Stimulated activated effector memory CD8-positive, alpha-beta T cell treated with anti-CD3 and anti-CD28 coated beads, Interleukin-12 subunit alpha, Interleukin-12 subunit beta, amount 100 ng/mL, for 72 hours (primary cell): ENCODE measurements at places on chromosomes 11 and 22.

- no peak for DNase-seq
Measured at GRCh38 chr11:114142707-114143106, 83.2 kb downstream of the ZBTB16 start.

- DNase-seq, result no peak
Measured at GRCh38 chr11:74707602-74708510, 23.4 kb downstream of the CHRDL2 start.

DNA sequence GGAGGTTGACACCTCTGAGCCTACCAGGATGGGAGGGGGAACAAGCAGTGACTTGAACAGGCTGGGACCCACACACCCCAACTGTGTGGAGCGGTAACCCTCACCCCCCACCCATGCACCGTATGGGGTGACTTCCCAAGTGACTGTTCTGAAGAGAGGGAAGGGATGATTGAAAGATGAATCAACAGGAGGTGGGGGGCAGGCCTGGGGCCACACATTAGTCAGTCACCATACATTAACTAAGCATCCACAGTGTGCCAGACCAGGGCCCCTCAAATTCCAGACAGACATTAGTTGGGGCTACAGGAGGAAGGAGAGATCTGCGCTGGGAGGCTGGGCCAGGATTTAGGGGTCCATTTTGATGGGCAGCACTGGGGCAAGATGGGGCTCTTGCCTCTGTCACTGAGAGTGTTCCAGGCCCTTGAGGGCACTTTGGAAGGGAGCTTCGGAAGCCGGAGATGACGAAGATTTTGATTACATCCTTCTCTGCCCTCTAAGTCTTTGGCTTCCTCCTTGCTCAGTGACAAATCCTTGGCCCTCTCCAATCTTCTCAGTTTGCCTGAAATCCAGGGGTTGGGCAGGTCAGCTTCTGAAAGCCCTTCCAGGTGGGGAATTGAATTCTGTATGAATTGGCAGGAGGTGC is 966 bp downstream of the SMTN start:
- DNase-seq, result no peak

DNA sequence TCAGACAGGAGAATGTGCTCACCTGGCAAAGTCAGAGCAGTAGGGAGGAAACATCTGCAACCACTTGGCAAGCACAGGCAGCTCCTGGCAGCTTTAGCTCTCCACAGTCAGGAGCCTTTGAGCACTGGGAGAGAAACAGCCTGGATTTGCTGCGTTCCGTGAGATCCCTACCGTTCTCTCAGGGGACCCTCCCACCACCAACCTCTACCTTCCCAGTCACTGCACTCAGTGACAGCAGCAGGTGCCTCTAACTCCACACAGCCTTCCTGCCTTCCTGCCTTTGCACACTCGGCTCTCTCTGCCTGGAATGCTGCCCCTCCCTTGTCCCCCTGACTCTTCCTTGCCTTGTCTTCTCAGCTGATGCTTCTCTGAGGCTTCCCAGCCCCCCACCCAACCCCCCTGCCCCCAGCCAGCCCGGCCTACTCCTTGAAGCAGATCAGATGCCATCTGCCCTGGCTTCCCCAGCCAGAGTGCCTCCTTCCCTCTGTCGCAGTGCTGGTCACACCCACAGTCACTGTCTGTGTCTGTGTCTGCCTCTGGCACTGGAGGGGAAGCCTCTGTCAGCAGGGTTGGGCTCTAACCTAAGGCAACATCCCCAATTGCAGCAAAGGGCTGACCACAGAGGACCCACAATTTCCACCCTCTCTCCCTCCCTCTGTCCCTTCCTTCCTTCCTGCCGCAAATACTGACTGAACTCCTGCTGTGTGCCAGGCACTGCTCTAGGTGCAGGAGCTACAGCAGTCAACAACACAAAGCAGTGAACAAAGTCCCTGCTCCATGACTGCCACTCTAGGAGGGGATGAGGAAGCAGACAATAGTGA is 14.9 kb upstream of the TSKU start:
- no peak for DNase-seq

GRCh38 chr11:69670158-69670845 is 4.9 kb downstream of the LTO1 start:
- DNase-seq, result peak; percentile 75

- no peak for DNase-seq
Measured at GRCh38 chr22:44344407-44344806, 31.7 kb upstream of the SHISAL1 start.

DNA sequence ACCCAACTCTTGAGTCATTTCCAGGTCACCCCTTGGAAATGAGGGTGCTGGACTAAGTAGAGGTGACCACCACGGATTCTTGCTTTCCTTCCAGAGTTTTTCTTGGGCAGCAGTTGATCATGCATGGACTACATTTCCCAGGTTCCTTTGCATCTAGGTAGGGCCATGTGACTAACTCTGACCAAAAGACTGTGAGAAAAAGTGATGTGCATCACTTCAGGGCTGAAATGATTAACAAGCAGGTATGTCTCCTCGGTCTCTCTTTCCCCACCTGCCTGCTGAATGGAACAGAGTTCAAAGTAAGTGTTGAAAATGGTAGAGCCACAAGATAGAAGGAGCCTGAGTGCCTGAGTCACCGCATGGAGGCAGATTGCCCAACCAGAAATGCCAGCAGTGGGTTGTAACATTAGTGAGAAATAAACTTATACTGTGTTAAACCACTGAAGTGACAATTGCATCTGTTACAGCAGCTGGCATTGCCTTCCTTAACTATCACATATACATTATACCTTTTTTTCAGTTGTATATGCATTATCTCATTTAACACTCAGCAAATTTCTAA is 113.5 kb downstream of the MN1 start:
- DNase-seq, result no peak

DNA sequence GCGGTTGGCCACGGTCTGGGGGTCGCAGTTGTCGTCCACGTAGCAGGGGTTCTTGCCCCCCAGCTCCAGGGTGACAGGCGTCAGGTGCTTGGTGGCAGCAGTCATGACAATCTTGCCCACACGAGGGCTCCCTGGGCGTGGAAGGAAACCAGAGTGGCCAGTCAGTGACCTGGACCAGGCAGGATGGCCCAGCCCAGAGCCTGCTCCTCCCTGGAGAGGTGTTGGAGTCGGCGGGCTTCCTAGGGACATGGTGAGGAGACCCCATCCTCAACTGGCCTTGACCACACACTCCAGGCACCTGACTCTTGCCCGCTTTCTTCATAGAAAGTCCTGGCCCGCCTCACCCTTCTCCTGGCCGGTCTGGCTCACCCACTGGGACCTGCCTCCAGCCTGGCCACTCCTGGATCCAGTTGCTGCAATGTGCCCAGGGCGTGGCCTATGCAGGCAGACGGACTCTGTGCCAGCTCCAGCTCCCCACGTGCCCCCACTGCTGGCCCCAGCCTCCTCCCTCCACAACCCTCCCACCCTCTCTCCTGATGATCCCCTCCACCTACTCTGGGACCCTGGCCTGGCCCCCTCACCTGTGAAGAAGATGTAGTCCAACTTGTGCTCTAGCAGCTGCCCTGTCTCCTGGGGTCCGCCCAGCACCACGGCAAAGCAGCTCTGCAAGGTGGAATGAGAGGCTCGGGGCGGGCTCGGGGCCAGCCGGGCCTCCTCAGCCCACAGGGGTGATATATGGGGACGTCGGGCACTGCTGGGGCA is 8.7 kb downstream of the ALDH3B2 start:
- no peak for DNase-seq

DNA sequence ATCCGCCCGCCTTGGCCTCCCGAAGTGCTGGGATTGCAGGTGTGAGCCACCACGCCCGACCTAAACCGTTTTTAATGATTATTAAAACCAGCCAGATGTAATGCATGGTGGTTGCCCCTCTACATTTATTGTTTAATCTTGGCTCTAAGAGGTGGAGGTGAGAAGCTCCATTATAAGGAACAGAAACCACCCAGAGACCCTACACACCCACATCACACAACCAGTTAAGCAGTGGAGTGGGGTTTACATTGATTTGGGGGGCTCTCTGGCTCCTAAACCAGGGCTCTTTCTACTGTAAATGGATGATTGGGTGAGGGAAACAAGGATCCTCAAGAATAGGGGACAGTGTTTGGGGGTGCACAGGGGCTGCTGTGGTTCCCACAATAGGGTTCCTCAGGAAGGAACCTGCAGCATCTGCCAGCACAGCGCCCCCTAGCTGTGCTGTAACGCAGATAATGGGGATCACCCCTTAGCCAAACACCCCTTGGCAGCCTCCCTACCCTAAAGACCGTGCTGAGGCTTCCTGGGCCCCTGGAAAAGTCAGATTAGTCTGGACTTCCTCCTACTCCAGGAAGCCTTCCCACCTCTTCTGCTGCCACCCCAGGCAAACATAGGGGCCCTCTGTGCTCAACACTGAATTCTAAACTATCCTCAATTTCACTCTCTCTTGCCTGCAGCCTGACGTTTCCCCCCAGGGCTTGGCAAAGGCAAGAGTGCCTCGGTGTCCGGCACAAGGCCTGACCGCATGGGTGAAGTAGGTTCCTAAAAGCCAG is 2.4 kb downstream of the MPST start:
- peak; percentile 46 for DNase-seq

DNA sequence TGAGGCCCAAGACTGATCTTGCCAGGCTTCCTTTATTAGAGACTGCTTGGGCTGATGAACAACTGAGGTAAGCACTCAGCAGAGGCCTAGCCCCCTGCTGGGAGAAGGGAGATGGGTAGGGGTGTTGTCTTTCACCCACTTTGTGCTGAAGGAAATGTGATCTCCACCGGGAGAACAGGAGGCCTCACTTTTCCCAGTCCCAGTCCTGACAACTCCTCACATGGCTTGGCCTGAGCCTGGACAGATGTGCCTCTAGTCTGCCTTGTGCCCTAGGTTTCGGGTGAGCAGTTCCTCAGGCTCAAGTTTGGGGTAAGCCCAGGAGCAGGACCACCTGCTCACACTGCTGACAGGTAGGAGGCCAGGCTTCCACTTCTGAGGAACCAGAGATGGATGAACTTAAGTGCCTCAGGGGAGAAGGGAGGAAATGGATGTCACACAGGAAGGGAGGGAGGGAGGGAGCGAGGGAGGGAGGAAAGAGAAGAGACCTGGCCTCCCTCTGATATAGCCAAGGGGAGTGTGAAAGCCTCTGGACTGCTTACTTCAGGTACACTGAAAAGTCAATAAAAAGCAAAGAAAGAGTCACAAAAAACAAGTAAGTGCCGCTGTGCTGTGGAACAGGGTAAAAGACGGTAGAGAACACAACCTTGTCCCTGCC is 8.1 kb downstream of the CLPB start:
- no peak for DNase-seq

DNA sequence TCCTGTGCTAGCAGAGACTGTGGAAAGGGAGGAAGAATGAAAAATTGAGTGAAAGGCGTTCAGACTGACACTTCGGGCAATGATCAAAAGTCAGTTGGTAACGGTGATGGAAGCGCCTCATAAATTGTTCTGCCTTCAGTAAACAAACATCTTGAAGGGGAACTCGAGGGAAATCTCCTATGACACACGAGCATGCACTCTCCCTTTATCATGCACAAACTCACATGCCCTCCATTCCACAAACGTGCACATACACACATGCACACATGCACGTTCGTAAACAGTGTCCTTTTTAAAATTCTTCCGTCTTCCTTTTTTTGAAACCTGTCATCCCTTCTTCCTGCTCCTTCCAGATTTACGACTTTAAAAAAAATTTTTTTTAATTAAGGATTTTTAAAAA is 77.8 kb upstream of the TMEM45B start:
- DNase-seq, result no peak

- DNase-seq, result peak; percentile 46
Measured at GRCh38 chr11:60915248-60915914, 1.4 kb downstream of the TMEM109 start.

DNA sequence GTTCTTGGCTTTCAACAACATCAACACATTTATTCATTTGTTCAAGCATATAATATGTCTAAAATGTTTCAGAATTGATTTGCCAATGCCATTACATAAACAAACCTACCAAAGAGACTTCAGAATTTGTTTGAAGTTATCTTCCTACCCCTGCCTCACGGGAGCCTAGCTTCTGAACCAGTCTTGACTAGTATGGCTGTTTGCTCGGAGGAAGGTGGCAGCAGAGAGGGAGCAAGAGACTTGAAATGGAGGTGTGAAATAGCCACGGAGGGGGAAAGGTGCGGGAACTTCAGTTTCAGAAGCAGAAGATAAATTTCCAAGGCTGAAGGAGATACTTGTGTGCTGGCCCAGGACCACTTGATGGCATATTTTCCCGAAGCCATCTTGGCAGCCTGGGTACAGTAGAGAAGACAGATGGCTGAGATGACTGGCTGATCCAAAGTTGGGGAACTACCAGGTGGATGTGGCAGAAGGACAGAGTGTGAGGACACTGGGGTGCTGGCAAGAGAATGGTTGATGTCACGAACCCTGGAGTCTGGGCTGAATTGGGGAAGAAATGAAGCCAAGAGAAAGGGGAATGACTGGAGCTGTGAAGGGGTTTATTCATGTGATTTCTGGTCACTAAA is 14.0 kb upstream of the MTCH2 start:
- DNase-seq, result no peak

DNA sequence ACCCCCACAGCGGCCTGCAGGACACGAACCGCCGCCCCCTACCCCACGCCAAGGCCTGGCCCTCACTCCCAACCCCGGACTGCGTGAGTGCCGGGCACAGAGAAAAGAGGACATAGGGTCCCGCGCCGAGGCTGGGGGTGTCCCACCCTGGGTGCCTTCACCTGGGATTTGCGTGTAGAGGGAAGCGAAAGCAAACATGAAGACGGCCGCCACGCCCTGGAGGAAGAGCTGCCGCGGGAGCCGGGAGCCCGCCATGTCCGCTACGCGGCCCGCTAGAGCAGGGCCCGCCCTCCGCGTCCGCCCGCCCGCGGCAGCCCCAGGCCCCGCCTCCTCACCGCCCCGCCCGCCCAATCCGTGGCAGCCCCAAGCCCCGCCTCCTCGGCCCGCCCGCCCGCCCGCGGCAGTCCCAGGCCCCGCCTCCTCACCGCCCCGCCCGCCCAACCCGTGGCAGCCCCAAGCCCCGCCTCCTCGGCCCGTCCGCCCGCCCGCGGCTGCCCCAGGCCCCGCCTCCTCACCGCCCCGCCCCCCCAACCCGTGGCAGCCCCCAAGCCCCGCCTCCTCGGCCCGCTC is at the start of gene LMF2:
LMF2 (minus strand) TSS at position 282 of the 570 bp plus-strand sequence; CDS start at position 255, 27 bp downstream.
- peak; percentile 92 for DNase-seq
